Lower lobe of right lung (tissue), 2 donors: ENCODE measurements at places on chromosomes 4 and X. TPM values are rescaled to one million over a fixed set of nuclear protein-coding genes. Genes with fewer than 3 reads are reported as not detected.
A peak's percentile ranks its signal among the peaks of the same experiment; 100 is the strongest.

The PORCN gene
- total RNA-seq, result 6.1 TPM

The SSX3 gene
- total RNA-seq, result not detected

GRCh38 chr4:140048419-140048995 is 105.5 kb downstream of the MAML3 start:
- peaks cover 54% of the 10 kb centered on the region for H3K4me1 ChIP-seq
- H3K36me3 ChIP-seq, result no peaks in the 10 kb centered on the region
- peak overlapping the region; percentile 43 for H3K4me3 ChIP-seq
- H3K27ac ChIP-seq, result peak overlapping the region; percentile 70

The ABCG2 gene
- 9.1 TPM for total RNA-seq

- no peaks in the 10 kb centered on the region for H3K27me3 ChIP-seq
- no peak overlapping the region for H3K4me3 ChIP-seq
- no peak for DNase-seq
- peaks cover 6% of the 10 kb centered on the region for H3K4me1 ChIP-seq
These were observed 112.9 kb upstream of the NOCT start for GRCh38 chr4:138902705-138903104.

DNA sequence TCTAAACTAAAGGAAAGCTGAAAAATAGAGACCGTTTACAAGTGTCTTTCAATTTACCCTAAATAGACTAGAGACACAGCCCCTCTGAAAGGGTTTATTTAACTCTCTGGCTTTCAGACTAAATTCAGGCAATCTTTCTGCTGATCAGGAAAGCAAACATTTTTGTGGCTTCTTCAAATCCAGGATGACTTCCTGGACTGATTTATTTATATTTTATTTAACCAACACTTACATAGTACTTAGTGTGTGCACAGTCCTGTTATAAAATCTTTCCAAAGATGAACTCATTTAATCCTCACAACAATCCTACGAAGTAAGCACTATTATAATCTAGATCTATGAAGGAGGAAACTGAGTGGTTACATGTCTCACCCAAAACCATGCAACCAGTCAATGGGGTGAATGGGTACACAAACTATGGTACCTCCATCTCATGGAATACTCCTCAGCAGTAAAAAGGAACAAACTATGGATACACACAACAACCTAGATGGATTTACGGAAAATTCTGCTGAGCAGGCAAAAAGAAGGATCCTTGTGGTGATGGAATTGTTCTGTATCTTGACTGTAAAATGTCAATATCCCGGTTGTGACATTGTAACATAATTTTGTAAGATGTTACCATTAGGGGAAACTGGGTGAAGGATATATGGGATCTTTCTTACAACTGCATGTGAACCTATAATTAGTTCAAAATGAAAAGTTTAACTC is 64.1 kb upstream of the MAMLD1 start:
- no peak overlapping the region for H3K4me3 ChIP-seq
- H3K36me3 ChIP-seq, result no peaks in the 10 kb centered on the region
- H3K4me1 ChIP-seq, result no peaks in the 10 kb centered on the region
- no peak for DNase-seq
- H3K27ac ChIP-seq, result no peak overlapping the region
